Islet precursor cell (in vitro differentiated cells): ENCODE measurements at places on chromosomes 6 and 20.

GRCh38 chr6:137162692-137163306 is 10.6 kb downstream of the IL22RA2 start:
- DNase-seq: no peak

GRCh38 chr6:34095136-34095505 is 50.8 kb downstream of the GRM4 start:
- DNase-seq: no peak

DNA sequence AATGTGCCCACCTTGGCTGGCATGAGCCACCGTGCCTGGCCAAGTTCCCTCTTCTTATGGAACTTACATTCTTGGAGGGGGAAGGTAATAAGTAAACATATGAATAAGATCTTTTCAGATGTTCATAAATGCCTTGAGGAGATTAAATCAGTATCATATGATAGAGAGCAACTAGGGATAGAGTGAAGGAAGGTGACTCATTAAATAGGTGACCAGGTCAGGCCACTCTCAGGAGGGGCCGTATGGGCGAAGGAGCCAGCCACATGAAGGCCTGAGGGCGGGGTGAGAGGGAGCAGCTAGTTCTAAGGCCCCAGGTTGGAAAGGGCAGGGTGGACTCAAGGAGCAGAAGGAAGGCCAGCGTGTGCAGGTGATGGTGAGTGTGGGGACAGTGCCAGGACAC is 91.1 kb downstream of the UST start:
- DNase-seq: no peak

GRCh38 chr20:654417-654750 is 1.4 kb upstream of the SRXN1 start:
- DNase-seq: no peak

GRCh38 chr6:68689910-68690309 is 54.8 kb downstream of the ADGRB3 start:
- DNase-seq: no peak

DNA sequence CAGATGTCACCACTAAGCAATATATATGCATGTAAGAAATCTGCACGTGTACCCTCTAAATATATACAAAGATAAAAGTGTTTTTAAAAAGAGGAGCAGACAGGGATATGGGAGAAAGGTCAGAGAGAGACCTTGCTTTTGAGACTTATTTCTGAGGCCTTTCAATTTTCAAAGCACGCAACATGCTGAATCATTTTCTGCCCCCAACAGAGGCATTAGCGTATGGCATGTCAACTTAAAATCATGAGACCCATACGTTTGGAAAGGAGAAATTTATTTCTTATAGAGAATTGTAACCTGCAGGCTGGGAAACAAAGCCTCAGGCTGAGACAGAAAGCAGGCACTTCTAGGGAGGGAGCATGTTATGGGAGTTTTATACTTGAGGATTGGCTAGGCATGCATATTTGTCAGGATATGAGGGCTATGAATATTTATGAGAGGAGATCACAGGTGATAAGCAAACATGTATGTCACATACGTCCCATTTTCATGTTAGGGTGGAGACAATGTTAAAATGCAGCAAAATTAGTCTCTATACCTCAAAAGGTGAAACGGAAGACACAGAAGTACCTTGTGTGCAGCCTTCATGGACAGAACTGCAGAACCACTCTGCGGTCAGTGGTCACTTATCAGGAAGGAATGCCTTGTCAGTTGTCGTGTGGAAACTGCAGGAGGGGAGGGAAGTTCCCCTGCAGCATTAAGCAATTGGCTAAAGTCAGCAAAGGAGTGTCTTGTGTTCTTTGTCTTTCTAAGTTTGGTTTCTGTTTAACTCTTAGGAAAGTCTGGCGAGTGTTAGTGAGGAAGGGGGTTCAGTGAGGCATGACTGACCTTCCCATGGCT is 6.3 kb upstream of the GABRR2 start:
- DNase-seq: no peak

GRCh38 chr6:5102267-5102970 is 17.3 kb downstream of the PPP1R3G start:
- DNase-seq: peak; percentile 43

DNA sequence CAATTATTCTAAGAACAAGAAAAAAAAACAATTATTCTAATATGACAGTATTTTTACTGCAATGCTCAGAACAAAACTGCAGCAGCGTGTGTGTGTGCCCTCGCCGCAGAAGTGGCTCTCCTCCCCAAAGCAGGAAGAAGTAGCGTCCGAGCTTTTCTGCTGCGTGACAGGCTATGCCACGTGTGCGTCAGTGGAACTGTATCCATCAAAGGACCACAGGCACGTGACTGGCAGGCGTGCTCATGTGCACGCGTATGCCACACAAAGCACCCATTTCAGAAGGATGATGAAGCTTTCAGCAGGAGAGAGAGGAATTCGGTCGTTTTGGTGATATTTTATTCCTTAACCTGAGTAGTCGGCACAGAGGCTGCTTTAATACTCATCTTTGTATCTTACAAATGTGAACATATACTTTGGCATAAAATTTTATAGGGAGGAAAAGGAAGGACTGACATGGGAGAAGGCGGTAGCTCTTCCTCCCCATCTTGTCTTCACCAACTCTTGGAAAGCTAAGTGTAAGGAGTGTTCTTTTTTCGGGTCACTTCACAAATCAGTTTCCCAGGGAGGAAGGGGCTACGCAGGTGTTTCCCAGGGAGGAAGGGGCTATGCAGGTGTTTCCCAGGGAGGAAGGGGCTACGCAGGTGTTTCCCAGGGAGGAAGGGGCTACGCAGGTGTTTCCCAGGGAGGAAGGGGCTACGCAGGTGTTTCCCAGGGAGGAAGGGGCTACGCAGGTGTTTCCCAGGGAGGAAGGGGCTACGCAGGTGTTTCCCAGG is 3.4 kb downstream of the TCFL5 start:
- DNase-seq: no peak

GRCh38 chr6:170144571-170145271 is 146.2 kb downstream of the DLL1 start:
- no peak for DNase-seq

- no peak for DNase-seq
Observed at GRCh38 chr6:47519279-47519678, 41.7 kb downstream of the CD2AP start.

GRCh38 chr20:6663104-6663503 is 104.4 kb upstream of the BMP2 start:
- DNase-seq: peak; percentile 52

DNA sequence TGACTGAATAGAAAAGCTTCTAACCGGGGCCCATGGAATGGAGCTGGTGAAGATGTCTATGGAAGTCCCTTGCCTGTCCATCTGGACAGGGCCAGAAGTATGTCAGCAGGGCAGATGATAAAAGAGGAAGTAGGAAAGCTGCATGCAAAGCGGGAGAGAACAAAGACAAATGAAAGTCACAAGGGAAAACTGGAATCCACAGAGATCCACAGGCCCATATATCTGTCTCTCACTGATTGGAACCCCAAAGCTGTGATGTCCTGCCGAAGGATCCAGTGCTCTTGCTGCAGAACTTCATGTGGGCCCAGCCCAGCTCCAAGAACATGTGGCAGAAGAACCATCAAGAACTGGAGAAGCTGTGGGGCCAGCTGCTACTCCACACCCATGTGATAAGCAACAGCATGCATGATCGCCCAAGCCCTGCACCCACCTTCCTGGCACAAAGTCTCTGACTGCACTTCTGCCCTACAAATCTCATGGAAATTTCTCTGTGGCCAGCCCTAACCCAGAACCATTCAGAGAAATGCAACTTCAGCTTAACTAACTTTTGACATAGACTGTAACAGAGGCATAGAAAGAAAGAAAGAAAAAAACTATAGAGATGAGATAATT is 716.0 kb downstream of the KIF16B start:
- no peak for DNase-seq

GRCh38 chr20:44637522-44638372 is 13.8 kb downstream of the ADA start:
- DNase-seq: no peak

- DNase-seq: peak; percentile 61
Observed at GRCh38 chr20:13873831-13874230, 89.0 kb downstream of the NDUFAF5 start.
